ENCODE measurements at places on chromosomes 3 and 15.

- DNase-seq: no peak
Measured at GRCh38 chr3:195697582-195698324, 23.0 kb upstream of the MUC20 start.

DNA sequence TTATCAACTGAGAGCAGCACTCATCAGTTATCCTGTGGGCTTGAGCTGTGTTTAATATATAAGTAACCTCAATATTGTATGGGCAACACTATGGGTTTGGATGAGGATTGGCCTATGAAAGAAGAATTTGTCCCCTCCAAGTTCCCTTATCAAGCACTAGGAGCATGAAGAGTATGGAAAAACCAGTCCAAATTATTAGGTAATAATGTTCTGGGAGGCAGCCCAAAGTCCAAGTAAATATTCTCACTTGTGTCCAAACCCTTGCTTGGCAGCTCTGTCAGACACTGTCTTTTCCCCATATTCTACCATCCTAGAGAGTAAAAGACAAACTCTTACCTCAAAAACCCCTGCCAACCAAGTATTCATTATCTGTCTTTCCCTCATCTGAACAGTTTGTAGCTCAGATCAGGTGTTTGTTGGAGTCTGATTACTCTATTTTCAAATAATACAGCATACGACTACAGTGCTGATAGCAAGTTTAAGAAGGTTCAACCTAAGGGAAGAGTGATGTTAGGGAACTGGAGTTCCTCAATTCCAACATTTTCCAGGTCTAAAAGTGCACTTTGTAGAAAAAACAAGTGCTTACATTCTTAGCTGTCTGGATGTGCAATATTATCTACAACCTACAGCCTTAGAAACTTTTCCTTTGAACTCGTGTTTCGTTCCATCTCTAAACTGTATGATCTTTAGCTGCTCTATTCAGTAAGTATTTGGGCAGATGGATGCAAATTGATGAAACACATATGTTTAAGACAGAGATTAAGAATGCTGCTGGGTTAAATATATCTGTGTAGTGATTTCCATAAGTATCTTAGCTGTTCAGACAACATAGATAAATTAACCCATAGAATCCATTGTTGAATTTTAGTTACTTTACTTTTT, 89.7 kb upstream of the PHLDB2 start:
- no peak for DNase-seq

DNA sequence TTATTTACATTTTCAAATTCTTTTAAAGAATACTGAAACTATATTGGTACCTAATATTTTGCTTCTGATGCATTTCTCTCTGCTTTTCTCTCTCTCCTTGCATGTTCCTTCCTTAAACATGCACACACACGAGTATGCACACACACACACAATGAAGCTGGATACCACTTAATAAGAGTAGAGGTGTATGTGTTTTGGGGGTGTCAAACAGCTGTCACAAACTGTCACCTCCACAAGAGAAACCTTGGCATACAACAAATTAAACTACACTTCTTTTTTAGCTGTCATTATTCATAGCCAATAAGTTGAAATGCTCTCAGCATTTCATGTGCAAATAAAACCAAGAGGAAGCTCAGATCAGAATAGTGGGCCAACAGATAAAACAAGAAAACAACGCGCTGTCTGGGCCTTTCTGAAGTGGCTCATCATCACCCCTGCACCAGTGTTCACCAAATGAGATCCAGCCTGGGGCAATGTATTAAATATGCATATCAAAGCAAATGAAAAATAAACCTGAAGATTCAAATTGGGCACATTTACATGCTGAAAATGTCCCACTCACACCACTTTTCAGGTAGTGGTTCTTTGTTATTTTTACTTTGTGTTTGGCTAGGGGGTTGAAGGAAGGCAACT, 9.7 kb downstream of the MEIS2 start:
- DNase-seq: no peak

DNA sequence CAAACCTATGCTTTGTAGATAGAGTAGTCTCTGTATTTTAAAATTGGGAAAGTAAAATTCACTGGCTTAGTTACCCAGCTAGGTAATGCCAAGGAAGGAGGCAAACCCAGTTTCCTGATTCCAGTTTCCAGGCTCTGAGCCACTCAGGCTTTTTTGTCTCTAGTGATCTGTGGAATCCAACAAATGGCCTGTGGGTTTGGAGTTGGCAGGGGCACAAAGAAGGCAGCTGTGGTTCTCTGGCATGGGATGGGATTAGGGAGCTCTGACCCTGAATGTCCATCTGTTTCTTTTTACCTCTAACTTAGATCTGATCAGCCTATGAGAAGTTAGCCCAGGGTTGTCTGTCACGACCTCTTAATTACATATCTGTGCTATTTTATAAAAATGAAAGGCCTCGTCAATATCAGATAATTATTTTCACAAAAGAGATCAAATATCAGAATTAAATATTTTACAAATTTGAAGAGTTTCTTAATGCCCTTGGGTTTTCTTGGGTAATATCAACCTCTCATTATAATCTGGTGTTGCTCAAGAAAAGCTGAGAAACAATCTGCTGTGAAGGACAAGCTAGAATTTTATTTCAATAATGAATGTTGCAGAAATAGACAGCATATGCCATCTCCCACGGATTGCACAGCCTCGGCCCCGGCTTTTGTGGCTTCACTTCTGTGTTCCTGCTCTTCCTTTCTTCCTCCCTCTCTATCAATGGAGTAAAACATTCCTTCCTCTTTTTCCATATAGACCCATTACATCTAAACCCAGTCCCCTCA, 63.7 kb upstream of the DAZL start:
- DNase-seq: no peak

DNA sequence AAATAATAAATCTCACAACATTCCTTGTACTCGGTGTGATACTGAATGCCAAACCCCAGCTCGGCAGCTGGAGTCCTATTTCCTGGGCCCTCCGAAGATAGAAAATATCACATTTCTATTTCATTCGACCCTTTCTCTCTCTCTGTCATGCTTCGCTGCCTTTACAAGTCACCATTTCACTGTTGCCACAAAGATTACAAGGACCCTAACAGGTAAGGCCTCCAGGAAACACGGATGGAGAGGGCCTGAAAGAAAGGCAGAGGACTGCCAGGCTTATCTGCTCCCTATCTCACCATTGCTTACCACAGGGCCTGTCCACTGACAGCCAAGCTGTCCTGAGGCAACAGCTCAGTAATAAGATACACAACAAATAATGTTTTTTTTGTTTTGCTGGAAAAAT, 376.5 kb downstream of the MECOM start:
- no peak for DNase-seq

DNA sequence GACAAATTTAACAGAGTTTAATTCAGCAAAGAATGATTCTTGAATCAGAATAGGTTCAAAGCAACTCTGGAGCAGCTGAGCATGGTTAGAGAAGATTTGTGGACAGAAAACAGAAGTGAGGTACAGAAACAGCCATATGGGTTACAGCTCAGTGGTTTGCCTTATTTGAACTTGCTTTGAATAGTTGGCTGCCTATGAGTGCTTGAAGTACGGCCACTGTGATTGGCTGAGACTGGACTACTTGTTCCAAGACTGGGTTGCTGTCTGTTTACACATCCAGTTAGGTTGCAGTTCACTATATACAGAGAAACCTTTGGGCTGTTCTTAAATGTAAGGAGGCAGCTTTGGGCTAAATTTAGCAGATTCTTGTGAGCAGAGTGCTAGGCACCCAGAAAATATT, 79.4 kb upstream of the CADPS start:
- no peak for DNase-seq

DNA sequence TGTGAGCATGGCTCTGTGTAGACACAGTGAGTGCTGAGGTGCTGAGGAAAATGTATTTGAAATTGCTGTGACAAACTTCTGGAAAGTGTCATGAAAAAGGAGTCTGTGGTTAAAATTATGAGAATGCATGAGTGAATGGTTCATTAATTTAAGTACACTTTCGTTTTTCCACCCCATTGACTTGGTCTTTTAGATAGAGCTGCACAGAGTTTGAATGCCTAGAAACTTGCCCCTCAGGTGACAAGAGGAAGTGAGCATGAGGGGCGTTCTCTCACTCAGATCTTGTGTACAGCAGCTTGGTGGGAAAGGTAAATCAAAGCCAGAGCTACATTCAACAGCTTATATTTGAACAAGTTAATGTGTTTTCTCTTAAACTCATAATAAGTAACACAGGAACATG, 296.8 kb downstream of the WDR72 start:
- DNase-seq: no peak

DNA sequence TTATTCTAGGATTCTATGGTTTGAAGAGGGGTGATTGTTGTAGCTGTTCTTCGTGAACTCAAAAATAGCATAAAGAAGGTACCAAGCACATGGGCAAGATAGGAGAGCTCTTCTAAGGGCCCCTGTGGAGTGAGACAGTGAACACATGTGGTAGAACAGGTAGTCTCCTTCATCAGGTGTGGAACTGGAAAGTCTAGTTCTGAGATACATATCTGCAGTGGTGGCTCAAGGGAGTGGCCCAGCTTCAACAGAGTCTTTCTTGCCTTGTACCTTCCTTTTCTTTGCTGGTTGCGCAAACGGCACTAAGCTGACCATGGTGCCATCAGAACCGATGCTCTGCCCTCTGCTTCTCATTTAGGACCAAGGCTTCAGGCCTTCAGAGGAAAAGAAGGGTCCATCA, 65.2 kb downstream of the CERS3 start:
- DNase-seq: no peak

Data from uterus (tissue), 4 donors.